ENCODE measurements at places on chromosomes 11 and 22.
A peak's percentile ranks its signal among the peaks of the same experiment; 100 is the strongest.

GRCh38 chr11:121415856-121416255 lies 36.3 kb upstream of the SORL1 start:
- DNase-seq = no peak

- DNase-seq = no peak
Measured at GRCh38 chr11:130826572-130826971, 89.7 kb downstream of the SNX19 start.

- no peak for DNase-seq
Measured at GRCh38 chr22:43364169-43364435, 20.9 kb upstream of the SCUBE1 start.

DNA sequence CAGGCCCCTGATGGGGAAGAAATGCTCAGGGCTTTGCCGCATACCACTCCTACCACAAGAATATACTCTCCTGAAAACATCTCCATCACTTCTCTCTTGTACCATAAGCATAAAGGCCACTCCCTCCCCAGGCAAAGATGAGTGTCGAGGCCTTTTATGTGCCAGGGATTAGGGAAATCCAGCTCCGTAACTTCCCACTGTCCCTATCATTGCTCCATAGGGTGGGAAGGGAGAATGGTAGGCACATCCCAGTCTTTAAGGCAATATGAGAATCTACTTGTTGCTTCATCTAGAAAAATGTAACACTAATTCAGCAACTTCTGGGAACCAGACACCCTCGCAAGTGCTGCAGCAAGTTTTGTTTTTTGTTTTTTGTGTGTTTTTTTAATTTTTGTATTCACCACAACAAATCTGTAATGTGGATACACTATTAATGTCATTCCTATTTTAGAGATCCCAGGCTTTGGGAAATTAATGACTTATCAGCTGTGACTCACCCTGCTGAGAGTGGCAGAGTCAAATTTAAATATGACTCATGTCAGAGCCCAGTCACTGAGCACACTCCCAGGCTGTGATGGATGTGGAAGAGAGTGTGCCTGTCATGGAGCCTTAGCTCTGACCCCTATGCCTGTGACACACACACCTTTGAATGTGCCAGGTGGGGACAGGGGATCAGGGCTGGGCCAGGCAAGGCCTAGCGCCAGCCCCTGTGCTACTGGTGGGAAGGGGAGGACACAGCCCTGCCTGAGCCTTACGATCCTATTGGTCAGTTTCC lies 23.4 kb downstream of the PANX1 start:
- DNase-seq = peak; percentile 66

- DNase-seq = no peak
Measured at GRCh38 chr22:44583061-44583760, 85.2 kb upstream of the RTL6 start.

- no peak for DNase-seq
Measured at GRCh38 chr22:35752006-35752862, 34.6 kb downstream of the APOL5 start.

DNA sequence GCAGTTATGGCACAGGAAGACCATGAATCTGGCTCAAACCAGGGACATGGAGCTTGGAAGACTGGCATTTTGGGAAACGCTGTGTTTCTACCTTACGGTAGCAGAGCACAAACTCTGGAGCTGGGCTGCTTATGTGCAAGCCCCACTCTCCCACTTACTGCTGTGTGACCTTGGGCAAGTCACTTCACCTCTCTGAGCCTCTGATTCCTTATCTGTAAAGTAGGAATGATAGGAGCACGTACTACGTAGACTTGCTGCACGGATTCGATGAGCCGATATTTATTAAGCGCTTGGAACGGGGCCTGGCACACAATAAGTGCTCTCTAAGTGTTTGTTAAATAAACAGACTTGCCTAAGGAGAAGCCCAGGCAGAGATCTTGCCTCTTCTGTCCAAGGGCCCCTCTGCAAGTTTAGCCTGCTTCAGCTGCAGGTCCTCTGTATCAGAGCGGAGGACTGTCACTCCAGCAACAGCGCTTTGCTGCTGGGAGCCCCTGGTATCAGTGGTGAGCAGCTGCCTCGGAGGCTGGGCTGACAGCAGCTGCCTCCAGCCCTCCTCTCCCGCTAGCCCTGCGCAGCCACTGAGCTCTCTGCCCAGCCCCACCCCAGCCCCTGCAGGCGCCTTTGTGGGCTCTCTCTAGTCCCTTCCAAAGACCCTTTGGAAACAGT lies 96.9 kb upstream of the ANO1 start:
- DNase-seq = no peak

DNA sequence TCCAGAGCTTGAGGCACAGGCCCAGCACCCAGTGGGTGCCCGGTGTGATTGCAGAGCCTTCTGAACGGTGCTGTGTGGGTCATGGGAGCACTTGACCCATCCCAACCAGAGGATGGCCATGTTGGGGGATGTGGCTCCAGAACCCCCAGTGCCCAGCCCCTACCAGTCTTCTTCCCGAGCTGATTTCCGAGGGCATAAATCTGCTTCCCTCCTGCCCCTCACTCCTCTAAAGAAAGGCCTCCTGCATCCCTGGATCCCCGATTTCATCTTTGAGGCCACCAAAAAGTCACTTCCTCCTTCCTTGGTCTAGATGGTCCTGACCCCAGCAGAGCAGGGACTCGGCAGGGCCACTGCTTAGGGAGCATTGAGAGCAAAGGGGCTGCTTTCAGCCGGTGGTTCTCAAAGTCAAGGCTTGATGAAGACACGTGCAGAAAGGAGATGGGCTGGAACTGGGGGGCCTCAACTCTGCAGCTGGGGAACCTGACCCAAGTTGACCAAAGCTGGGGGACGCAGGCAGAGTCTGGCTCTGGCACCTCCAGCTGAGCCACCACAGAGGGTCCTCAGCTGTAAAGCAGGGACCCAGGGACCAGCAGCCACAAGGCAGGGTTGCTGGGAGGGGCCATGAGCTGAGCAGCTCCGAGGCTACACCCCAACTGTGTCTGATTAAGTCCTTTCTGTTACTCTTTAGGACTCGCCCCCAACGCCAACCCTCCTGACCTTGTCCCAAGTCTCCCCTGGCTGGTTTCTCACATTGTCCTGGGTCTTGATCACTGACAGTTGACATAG lies 56.6 kb downstream of the LINC01488 start:
- DNase-seq = no peak

GRCh38 chr11:32400196-32400595 lies 35.1 kb downstream of the WT1 start:
- DNase-seq = no peak

- no peak for DNase-seq
Measured at GRCh38 chr22:40651057-40651456, 14.5 kb upstream of the MRTFA start.

DNA sequence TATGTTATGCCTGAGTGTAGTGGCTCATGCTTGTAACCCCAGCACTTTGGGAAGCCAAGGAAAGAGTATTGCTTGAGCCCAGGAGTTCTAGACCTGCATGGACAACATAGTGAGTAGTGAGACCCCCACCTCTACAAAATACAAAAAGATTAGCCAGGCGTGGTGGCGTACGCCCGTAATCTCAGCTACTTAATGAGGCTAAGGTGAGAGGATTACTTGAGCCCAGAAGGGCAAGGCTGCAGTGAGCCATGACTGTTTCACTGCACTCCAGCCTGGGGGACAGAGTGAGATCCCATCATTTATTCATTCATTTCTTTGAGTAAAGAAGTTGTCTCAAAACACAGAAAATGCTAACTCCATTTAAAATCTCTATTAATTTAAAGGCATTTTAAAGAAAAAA lies 1061.6 kb downstream of the JRKL start:
- DNase-seq = no peak

DNA sequence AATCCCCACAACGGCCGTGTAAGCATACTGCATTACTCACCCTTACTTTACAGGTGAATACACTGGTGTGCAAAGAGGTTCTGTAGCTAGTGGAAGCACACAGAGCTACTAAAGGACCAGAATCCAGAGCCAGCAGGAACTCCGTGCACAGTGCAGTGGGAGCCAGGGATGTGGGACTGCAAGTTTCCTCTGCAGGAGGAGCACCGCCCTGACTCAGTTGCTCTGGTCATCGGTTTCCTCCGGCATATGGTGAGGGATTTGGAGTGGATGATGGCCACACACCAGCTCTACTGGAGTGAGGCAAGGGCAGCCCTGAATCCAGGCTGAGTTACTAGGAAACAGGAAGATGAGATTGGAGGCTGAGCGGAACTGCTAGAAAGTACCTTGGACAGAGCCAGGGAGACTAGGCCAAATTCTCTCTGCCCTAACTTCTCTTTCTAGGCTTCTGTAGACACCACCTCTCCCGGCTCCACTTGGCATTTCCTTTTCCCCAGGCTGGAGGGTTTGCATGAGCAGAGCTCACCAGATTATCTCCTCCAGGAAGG lies 18.2 kb upstream of the C22orf42 start:
- no peak for DNase-seq

Data from Ammon's horn (tissue), 1 donor.